ENCODE measurements at places on chromosomes 12 and 14.

DNA sequence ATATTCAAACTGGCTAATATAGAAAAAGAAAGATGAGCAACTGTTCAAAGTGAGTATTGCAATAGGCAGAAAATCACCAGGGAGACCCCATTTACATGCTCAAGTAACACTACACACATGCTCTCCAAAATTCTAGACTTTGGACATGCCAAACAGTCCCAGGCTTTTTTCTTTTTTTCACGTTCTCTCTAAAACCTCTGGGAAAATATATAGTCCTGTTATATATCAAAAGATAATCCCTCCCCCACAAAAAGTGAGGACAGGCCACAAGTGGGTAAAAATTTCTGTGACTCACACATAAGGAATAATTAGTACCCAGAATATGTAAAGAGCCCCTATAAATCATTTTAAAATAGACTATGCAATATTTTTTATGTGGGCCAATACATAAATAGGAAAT lies 55.2 kb downstream of the EFCAB11 start:
- no peak for DNase-seq

DNA sequence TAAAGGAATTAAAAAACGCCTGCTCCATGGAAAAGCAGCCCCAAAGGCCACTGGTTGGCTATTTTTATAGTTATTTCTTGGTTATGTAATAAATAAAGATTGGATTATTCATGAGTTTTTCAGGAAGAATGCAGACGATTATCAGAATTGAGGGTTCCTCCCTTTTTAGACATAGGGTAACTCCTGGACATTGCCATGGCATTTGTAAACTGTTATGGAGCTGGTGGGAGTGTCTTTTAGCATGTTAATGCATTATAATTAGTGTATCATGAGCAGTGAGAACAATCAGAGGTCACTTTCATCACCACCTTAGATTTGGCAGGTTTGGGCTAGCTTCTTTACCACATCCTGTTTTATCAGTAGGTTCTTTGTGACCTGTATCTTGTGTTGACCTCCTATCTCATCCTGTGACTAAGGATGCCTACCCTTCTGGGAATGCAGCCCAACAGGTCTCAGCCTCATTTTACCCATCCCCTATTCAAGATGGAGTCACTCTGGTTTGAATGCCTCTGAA lies 728.7 kb downstream of the GALC start:
- DNase-seq = no peak

- no peak for DNase-seq
These were observed 166.7 kb upstream of the LHX5 start for GRCh38 chr12:113638460-113638775.

- DNase-seq = no peak
These were observed at the start of gene DBX2 for GRCh38 chr12:45050751-45051571. Gene DBX2, minus strand, starts transcription at chr12:45051099. Its CDS starts 172 bp downstream, at chr12:45050927.

DNA sequence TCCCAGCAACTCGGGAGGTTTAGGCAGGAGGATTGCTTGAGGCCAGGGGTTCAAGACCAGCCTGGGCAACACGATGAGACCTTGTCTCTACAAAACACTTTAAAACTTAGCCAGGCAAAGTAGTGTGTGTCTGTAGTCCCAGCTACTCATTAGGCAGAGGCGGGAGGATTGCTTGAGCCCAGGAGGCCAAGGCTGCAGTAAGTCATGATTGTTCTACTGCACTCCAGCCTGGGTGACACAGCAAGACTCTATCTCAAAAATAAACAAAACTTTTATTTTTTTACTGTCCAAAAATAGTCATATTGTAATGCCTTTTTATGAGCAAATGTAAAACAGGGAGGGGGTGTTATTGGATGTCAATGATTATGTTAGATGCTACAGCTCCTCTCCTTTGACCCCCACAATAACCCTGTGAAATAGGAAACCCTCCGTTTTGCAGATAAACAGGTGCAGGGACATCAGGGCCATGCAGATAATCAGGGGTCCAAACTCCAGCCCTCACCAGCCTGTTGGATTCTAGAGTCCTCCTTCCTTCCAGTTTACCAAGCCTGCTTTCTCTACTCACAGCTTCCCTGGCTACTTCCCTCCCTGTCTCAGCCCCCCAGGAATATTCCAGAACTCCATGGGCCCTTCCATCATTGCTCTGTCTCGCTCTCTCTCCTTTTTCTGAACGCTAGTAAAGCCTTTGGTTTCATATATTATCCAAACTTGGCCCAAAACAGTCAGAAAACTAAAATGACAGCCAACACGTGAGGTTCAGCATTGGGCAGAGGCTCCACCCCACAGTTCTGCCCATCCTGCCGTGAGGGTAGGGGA lies 5.9 kb upstream of the FBLN5 start:
- no peak for DNase-seq

GRCh38 chr14:104195878-104196277 lies 57.5 kb downstream of the KIF26A start:
- no peak for DNase-seq

DNA sequence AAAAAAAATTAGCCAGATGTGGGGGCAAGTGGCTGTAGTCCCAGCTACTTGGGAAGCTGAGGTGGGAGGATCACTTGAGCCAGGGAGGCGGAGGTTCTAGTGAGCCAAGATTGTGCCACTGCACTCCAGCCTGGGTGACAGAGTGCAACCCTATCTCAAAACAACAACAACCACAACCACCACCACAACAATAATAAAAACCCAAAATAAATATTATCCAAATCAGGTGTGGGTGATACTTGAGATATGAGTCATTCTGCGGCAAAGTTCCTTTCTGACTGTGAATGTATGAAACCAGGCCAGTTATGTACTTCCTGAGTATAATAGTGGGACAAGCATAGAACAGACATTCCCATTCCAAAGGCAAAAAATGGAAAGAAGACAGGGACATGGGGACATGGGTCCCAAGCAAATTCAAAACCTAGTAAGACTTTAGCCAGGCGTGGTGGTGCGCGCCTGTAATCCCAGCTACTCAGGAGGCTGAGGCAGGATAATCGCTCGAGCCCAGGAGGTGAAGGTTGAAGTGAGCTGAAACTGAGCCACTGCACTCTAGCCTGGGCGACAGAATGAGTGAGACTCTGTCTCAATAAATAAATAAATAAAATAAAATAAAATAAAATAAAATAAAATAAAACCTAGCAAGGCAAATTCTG lies 9.7 kb upstream of the ERC1 start:
- no peak for DNase-seq

All from activated naive CD4-positive, alpha-beta T cell treated with anti-CD3 and anti-CD28 coated beads for 36 hours (primary cell).